ENCODE measurements at places on chromosomes 11 and 22. TPM values are rescaled to one million over a fixed set of nuclear protein-coding genes. Genes with fewer than 3 reads are reported as not detected.

The MPZL2 gene
- total RNA-seq: 26.7 TPM

The CRYBA4 gene
- total RNA-seq: not detected

The NXPE1 gene
- not detected for total RNA-seq

The SYT7 gene
- 0.04 TPM for total RNA-seq

DNA sequence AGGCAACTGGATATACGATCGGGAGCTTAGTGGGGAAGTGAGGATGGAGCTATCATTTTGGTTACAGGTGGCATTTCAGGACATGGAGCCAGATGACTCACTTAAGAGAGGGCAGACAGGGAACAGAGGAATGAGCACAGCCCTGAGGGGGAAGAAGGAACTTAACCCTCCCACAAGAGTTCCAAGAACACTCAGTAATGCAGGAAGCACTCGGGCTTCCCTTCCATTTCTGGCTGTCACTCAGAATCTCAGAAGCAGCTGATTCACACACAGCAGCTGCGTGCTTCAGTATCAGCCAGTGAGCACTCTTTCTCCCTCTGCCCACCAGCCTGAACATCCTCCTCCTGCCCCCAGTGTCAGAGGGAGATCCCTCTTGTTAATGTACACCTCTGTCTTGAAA, 34.8 kb downstream of the EFCAB6 start:
- H3K27ac ChIP-seq: no peak overlapping the region
- no peak overlapping the region for H3K4me3 ChIP-seq
- H3K27me3 ChIP-seq: no peaks in the 10 kb centered on the region
- no peaks in the 10 kb centered on the region for H3K4me1 ChIP-seq
- DNase-seq: no peak

GRCh38 chr11:6201481-6201880, 2.5 kb downstream of the OR52W1 start:
- no peak for DNase-seq
- peaks cover 11% of the 10 kb centered on the region for H3K36me3 ChIP-seq
- peaks cover 31% of the 10 kb centered on the region for H3K4me1 ChIP-seq
- H3K27ac ChIP-seq: no peak overlapping the region

- H3K36me3 ChIP-seq: no peaks in the 10 kb centered on the region
- H3K27ac ChIP-seq: no peak overlapping the region
- peaks cover 15% of the 10 kb centered on the region for H3K27me3 ChIP-seq
- no peak overlapping the region for H3K4me3 ChIP-seq
- H3K4me1 ChIP-seq: peaks cover 23% of the 10 kb centered on the region
Observed at GRCh38 chr22:35612903-35613302, 4.2 kb downstream of the MB start.

- no peak for DNase-seq
- no peak overlapping the region for H3K4me3 ChIP-seq
- H3K4me1 ChIP-seq: no peaks in the 10 kb centered on the region
- peaks cover 14% of the 10 kb centered on the region for H3K27me3 ChIP-seq
- H3K27ac ChIP-seq: no peak overlapping the region
- H3K36me3 ChIP-seq: no peaks in the 10 kb centered on the region
Observed at GRCh38 chr11:7969756-7970646, 4.8 kb upstream of the NLRP10 start.

Data from activated CD4-positive, alpha-beta T cell treated with anti-CD3 and anti-CD28 coated beads for 36 hours (primary cell).